ENCODE measurements at places on chromosomes 5 and 9. TPM values are rescaled to one million over a fixed set of nuclear protein-coding genes. Genes with fewer than 3 reads are reported as not detected.

GRCh38 chr5:17477573-17478265 is 20.3 kb upstream of the TAF11L2 start:
- DNase-seq = no peak

DNA sequence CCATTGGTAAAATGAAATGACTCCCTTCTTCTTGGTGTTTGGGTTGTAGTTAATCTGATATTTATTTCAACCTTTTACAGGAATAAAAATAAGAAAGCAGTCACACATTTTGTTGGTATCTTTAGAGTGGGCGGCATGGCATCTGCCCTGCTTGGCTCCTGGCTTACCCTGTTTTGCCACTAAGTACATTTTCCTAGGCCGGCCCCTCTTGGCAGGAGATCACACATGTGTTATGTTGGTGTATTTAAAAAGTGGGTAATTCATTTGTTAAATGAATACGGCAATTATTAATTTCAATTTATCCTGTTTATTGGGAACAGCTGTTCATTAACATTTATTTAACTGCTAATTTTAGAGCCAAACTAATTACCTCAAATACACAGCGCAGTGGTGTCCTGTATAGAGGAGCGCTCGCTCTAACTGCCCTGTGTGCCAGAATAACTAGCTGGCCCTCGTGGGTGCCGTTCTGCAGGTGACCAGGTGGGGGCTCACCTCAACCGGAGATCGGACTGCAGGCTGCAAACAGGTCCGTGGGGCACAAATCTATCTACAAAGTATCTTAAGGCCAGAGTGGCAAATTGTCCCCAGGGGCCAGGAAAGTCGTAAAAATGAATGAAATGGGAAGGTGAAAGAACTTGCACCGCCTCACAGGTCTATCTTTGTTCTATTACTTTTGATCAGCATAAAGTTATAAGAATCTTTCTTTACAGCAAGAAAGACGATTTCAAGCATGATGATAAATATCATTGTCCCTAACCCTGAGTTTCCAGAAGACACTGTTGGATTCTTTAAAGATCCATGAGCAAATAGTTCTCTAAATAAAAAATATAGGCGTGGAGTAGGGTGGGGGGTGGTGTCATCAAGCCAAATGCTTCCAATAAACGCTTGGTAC is 26.2 kb upstream of the GPR151 start:
- peak; percentile 90 for DNase-seq

GRCh38 chr9:128546504-128546903 is 5.9 kb upstream of the SPTAN1 start:
- no peak for DNase-seq

GRCh38 chr9:109455391-109455790 is 42.7 kb downstream of the PTPN3 start:
- no peak for DNase-seq

GRCh38 chr5:53029608-53030007 is 40.5 kb downstream of the ITGA2 start:
- no peak for DNase-seq

GRCh38 chr5:82107267-82107666 is 135.4 kb downstream of the ATG10 start:
- no peak for DNase-seq

DNA sequence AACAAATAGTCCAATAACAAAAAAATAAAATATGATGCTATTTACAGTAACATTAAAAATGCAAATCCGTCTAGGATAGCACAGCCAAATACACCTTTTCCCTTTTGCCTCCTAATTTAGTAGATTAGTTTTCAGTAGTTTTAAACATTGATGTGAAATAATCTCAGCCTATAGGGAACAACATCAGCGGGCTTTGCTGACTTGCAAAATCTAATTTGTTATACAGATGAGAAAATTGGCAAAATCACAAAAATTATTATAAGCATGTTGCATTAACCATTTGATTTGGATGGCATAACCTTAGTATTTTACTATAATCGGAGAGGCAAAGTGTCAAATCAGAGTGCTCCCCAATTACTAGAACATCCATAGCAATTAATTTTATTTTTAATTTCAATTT is 563.5 kb downstream of the CDH18 start:
- DNase-seq = no peak

DNA sequence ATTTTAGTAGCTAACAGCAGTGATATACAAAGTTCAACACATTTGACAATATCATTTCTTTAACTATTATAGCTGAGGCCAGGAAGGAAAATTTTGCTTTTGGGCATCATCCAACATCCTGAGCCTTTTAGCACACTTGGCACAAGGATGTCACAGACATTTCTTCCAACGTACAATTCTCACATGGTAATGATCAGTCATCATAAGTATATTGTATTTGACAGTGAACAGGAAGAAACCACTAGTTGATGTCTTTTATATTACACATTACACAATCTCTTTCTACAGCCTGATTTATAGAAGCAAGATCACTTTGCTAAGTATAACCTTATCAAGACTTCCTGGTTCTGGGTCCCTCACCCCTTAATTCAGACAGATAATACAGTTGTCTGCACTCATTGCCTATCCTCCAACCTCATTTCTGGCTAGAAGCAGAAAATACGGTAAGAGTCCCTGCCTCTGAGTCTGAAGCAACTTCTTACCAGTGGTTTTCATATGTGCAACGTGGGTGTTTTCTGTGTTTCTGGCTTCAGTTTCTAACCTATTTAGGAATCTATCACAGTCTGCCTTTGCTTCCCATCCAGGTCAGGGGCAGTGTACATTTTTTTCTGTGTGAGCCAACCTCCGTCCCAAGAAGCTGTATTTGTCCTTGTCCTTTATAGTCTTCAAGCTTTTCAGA is 167.8 kb downstream of the PAM start:
- DNase-seq = no peak

- no peak for DNase-seq
Measured at GRCh38 chr5:68720884-68721610, 372.8 kb upstream of the SLC30A5 start.

GRCh38 chr5:131914472-131914871 is 31.0 kb downstream of the MEIKIN start:
- DNase-seq = no peak

Gene SPATA6L
- 3.5 TPM for total RNA-seq

Gene GRHPR
- 131 TPM for total RNA-seq

Gene OCLN
- total RNA-seq = 71.0 TPM

Gene KCNV2
- total RNA-seq = not detected

Gene RANBP17
- total RNA-seq = 1.9 TPM

Gene DENND4C
- total RNA-seq = 78.2 TPM

Gene PLEKHG4B
- 0.34 TPM for total RNA-seq

Gene PJA2
- total RNA-seq = 49.7 TPM

Measured in lower leg skin (tissue), 4 donors.